ENCODE measurements at places on chromosomes 7 and 10. TPM values are rescaled to one million over a fixed set of nuclear protein-coding genes. Genes with fewer than 3 reads are reported as not detected.

The PDE6C gene
- polyA plus RNA-seq, result not detected

The CHST3 gene
- 0.07 TPM for polyA plus RNA-seq

The CTAGE4 gene
- 0.07 TPM for polyA plus RNA-seq

The HOXA5 gene
- polyA plus RNA-seq, result not detected

The AS3MT gene
- polyA plus RNA-seq, result 0.58 TPM

The ZNF32 gene
- 28.4 TPM for polyA plus RNA-seq

The CUBN gene
- polyA plus RNA-seq, result 0.09 TPM

The FAM25C gene
- not detected for polyA plus RNA-seq

DNA sequence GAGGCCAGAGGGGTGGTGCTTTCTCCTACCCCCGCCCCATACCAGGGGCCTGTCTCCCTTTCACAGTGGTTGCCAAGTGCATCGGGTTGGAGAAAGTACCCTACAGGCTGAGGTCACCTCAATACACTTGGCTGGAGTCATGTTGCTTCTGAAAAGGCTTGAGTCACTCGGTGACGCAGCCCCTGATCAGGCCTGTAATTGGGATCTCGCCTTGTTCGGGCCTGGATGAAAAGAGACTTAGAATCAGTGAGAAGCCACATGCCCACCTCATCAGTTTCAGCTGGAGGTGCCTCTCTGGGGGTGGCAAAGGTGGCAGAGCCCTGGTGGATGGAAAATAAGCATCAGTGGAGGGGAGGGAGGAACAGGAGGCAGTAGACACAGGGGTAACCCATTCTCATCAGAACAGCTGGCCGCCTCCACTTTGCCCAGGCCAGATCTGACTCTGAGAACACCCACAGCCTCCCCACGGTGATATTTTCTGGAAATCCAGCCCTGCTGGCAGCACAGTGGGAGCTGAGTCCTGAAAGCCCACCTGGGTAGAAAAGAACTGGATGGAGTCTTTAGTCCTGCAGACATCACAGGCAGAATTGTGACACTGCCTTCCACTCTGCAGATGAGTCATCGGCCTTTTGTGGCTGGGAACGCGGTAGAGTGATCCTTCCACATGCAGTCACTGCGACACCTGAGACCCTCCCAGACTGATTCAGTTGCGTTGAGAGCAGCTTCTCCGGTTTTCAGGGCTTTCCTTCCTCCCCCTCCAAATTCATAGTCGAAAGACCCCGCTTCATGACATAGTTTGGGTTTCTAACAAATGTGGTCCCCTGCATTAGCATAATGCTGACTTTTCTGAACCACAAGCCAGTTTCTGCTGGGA lies 108.0 kb downstream of the GRK5 start:
- DNase-seq, result peak; percentile 62

DNA sequence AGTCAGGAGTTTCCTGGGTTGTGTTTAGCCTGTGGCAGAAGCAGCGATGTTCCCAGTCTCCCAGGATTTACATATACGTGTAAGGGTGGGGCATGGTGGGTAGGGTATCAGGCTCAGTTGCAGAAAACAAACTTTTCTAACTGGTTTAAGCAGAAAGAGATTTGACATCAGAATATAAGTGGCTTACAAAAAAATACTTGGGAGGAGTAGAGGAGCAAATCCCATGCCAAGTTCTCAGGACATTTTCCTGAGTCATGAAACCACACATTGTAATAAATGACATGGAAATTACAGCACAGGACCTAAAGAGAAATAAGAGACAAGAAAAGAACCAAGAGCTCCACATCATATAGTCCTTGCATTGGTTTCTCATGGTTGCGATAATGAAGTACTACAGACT lies 26.2 kb upstream of the FRMD4A start:
- no peak for DNase-seq

GRCh38 chr7:75638594-75639070 lies 100.1 kb downstream of the HIP1 start:
- DNase-seq, result no peak

- peak; percentile 79 for DNase-seq
These were observed at the start of gene CARD11 for GRCh38 chr7:3043544-3044371. TSS of gene CARD11 (minus strand) at chr7:3043867. CDS start at chr7:2958506, 85,361 bp downstream.

GRCh38 chr10:98303569-98303968 lies 35.6 kb upstream of the LOXL4 start:
- no peak for DNase-seq

GRCh38 chr10:95500649-95501048 lies 60.5 kb downstream of the SORBS1 start:
- DNase-seq, result no peak

GRCh38 chr10:28459453-28460144 lies 73.3 kb upstream of the WAC start:
- DNase-seq, result no peak

DNA sequence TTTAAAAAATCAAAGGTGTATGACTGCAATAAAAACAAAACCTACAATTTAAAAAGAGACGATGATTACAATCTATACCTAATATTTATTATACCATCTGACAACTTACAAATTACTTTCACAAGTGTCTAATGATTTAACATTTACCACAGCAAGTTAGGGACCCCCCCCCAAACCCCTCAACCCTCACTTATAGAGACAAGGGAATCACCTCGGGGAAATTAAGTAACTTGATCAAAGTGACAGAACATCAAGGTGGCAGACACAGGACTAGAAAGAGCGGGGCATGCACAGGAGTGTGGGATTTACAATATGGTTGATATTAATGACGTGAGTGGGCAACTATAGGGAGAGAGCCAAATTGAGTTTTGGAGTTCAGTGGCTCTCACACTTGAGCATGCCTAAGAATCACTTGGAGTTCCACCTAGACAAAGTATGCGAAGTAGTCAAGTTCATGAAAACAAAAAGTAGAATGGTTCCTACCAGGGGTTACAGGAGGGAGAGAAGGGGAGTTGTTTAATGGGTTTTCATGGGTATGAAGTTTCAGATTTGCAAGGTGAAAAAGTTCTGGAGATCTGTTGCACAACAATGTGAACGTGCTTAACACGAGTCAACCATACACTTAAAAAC lies 43.4 kb downstream of the SGMS1 start:
- DNase-seq, result no peak

Data from K562 (cell line).